Smooth muscle cell of bladder (primary cell): ENCODE measurements at places on chromosomes 2 and 18. TPM values are rescaled to one million over a fixed set of nuclear protein-coding genes. Genes with fewer than 3 reads are reported as not detected.

FSIP2 gene
- total RNA-seq, result under 0.01 TPM in 2 replicates

GPAT2 gene
- 2.3 and 3.1 TPM in 2 replicates for total RNA-seq

UGT1A1 gene
- not detected in 2 replicates for total RNA-seq

CAPN14 gene
- total RNA-seq, result under 0.01 and 0.09 TPM in 2 replicates

FOXI3 gene
- not detected in 2 replicates for total RNA-seq

EHD3 gene
- total RNA-seq, result 14.2 and 15.0 TPM in 2 replicates
